Liver (tissue), 10 donors: ENCODE measurements at places on chromosomes 16 and 17. TPM values are rescaled to one million over a fixed set of nuclear protein-coding genes. Genes with fewer than 3 reads are reported as not detected.

The CALB2 gene
- not detected for total RNA-seq

The TBC1D3B gene
- 0.42 TPM for total RNA-seq

The SULT1A1 gene
- 94.5 TPM for total RNA-seq

The GPRC5B gene
- total RNA-seq = 3.8 TPM

The TADA2A gene
- 10.7 TPM for total RNA-seq

The USB1 gene
- 40.7 TPM for total RNA-seq

The CACNA1H gene
- 8.5 TPM for total RNA-seq

The NGFR gene
- total RNA-seq = 10.7 TPM

The ARL4D gene
- 15.3 TPM for total RNA-seq

The ZG16 gene
- total RNA-seq = 2.7 TPM

The OR4D1 gene
- not detected for total RNA-seq

DNA sequence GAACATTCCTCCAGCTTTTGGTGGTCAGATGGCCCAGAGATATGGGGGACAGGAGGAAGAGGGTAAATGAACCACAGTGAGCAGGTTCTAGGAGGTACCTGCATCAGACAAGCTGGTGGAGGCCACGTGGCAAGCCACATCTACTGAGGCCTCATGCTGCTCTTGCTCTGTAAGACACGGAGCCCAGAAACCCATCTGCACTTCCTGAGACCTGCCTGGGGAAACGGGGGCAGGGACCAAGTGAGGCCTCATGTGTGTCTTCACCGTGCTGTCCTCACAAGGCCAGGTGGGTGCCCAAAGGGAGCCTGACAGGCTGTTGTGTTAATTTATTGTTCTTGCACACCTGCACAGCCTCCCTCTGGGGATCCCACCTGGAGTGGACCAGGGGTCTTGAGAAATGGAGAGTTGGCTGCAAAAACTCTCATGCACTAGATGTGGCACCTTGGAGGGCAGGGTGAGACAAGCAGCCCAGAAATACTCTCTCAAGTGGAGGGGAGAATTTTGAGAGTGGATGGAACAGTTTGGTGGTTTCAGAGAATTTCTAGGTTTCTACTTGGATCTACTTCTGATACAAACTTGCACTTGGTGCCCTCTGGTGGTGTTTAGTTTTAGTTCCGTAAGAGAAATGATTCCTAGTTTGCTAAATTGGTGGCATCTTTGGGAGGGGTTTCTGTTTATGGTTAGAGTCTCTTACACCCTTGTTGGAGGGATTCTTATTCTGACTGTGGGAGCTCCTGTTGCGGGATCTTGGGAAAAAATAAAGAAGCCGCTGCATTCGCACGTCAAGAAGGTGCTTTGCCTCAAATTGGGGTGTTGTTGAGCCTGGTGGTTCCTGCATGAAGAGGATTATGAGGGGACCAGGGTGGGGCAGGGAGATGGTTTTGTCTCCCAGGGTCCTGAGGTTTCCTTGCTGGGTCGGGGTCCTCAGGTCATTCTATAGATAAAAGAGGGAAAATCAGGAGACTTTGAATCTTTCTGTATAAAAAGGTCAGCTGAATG, 47.5 kb downstream of the SLC6A2 start:
- no peak overlapping the region for H3K4me3 ChIP-seq
- no peak for DNase-seq
- no peaks in the 10 kb centered on the region for H3K36me3 ChIP-seq
- H3K27ac ChIP-seq = no peak overlapping the region
- H3K4me1 ChIP-seq = no peaks in the 10 kb centered on the region
- H3K27me3 ChIP-seq = no peaks in the 10 kb centered on the region

- H3K36me3 ChIP-seq = no peaks in the 10 kb centered on the region
- peaks cover 2% of the 10 kb centered on the region for H3K27me3 ChIP-seq
- DNase-seq = no peak
- peak overlapping the region; percentile 21 for H3K4me3 ChIP-seq
- H3K4me1 ChIP-seq = peaks cover 5% of the 10 kb centered on the region
These were observed 837 bp upstream of the PRDM7 start for GRCh38 chr16:90077757-90078578.

GRCh38 chr17:75844530-75845057, 390 bp upstream of the UNC13D start:
- peaks cover 4% of the 10 kb centered on the region for H3K4me1 ChIP-seq
- peak; percentile 77 for DNase-seq
- H3K36me3 ChIP-seq = peaks cover 32% of the 10 kb centered on the region
- H3K4me3 ChIP-seq = peak overlapping the region; percentile 39
- H3K27me3 ChIP-seq = no peaks in the 10 kb centered on the region

DNA sequence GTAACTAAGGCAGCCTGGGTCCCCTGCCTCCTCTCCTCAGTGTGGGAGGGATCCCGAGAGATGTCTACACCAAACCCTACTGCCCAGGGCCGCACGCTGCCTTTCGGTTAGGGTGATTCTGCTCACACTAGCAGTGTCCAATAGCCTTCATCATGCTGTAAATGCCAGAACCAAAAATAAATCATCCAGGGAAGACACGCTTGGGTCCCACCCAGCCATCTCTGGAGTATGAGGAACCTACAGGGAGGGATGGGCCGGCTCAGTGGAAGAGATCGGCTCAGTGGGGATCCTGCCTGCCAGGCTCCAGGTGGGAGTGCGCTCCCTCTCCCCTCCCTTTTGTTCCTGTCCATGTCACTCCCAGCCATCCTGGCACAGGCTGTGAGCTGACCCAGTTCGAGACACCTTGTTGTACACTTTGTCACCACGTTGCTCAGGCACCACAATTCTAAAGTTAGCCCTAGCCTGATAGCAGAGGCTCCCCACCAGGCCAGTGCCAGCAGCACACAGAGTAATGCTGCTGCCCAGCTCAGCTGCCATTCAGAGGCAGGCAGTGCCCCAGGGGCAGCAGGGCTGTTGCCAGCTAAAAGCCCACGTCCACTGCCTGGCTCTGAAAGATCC, 24.5 kb downstream of the PEMT start:
- no peak for DNase-seq
- no peak overlapping the region for H3K4me3 ChIP-seq
- peaks cover 83% of the 10 kb centered on the region for H3K4me1 ChIP-seq
- H3K27me3 ChIP-seq = no peaks in the 10 kb centered on the region

GRCh38 chr16:10976634-10977033, 32.3 kb downstream of the CLEC16A start:
- H3K27me3 ChIP-seq = no peaks in the 10 kb centered on the region
- H3K4me3 ChIP-seq = no peak overlapping the region
- H3K4me1 ChIP-seq = peaks cover 9% of the 10 kb centered on the region
- H3K27ac ChIP-seq = no peak overlapping the region
- H3K36me3 ChIP-seq = peaks cover 8% of the 10 kb centered on the region

- H3K4me3 ChIP-seq = no peak overlapping the region
- DNase-seq = no peak
- H3K27me3 ChIP-seq = no peaks in the 10 kb centered on the region
- H3K4me1 ChIP-seq = no peaks in the 10 kb centered on the region
These were observed 36.7 kb upstream of the CAPN15 start for GRCh38 chr16:490768-491167.

GRCh38 chr16:23434380-23434779, 18.6 kb downstream of the COG7 start:
- peak; percentile 34 for DNase-seq
- no peak overlapping the region for H3K4me3 ChIP-seq
- H3K27ac ChIP-seq = no peak overlapping the region
- peaks cover 20% of the 10 kb centered on the region for H3K36me3 ChIP-seq

DNA sequence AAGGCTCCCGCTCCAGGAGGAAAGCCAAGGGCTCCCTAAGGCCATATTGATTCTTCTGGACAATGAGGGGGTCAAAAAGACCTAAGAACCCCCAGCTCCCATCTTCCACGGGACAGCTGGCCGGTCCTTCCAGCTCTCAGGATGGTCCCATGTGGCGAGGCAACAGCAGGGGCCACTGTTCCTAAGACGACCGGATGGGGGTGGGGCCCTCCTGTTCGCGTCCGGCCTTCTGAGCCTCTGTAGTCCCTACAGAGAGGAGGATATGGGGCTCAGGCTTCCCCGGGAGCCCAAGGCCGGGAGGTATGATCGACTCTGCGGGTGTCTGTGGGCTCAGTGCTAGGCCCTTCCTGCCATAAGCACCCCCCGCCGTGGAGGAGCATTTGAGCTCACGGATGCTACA, 6.0 kb upstream of the DCXR start:
- H3K4me1 ChIP-seq = peaks cover 57% of the 10 kb centered on the region
- H3K36me3 ChIP-seq = peaks cover 8% of the 10 kb centered on the region
- no peak overlapping the region for H3K4me3 ChIP-seq
- no peaks in the 10 kb centered on the region for H3K27me3 ChIP-seq

DNA sequence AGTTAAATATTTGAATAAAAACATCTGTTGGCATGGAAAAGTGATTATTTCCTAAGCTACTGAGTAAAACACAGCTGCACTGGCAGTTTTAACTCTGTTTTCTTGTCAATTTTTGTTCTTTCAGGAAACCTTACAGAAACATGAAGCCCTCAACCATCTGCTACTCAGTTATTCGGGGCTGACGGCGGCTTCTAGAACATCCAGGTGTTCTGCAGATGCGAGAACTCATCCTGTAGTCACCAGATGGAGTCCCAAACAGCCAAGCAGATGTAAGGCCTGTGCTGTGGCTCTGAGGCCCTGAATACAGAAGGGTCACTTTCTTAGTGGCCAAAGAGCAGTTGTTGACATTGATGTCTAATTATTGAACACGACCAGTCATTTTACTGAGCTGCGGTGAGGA, 15.5 kb downstream of the ARSG start:
- H3K4me1 ChIP-seq = no peaks in the 10 kb centered on the region
- H3K27me3 ChIP-seq = no peaks in the 10 kb centered on the region
- H3K36me3 ChIP-seq = no peaks in the 10 kb centered on the region
- no peak overlapping the region for H3K4me3 ChIP-seq
- DNase-seq = no peak
- H3K27ac ChIP-seq = no peak overlapping the region

DNA sequence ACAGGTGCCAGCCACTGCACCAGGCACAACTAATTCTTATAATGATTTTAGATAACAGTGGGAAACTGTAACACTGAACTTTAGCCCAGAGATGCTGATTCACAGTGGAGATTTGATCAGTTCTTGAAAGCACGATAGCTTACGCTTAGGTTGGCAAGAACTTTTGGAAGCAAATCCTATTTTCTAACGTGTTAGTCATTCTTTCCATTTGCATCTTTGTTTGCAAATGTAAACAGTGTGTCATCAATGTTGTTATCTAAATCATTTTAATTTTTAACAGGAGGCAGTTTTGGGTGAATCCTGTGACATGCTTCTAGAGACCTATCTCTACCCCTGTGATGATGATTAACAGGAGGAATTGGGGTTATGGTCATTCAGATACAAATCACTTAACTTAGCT, 35.7 kb upstream of the GNA13 start:
- DNase-seq = no peak
- no peaks in the 10 kb centered on the region for H3K27me3 ChIP-seq
- no peaks in the 10 kb centered on the region for H3K36me3 ChIP-seq
- H3K4me3 ChIP-seq = no peak overlapping the region
- H3K27ac ChIP-seq = no peak overlapping the region

DNA sequence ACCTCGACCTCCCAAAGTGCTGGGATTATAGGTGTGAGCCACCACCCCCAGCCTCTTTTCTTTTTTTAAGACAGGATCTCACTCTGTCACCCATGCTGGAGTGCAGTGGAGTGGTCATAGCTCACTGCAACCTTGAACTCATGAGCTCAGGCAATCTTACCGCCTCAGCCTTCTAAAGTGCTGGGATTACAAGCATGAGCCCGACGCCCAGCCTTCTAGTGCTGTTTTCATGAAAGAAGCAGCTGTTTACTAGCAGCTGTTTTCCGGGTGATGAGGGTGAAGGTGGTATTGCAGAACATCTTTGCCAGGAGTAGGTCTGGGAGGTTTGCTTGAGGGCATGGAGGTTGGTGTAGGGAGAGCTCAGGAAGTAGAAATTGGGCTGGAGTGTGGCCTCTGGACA, 2.0 kb downstream of the ADCY7 start:
- H3K4me3 ChIP-seq = no peak overlapping the region
- H3K27ac ChIP-seq = no peak overlapping the region
- H3K4me1 ChIP-seq = no peaks in the 10 kb centered on the region
- DNase-seq = no peak

- DNase-seq = no peak
- no peaks in the 10 kb centered on the region for H3K27me3 ChIP-seq
These were observed 10.9 kb upstream of the ZFP90 start for GRCh38 chr16:68528233-68528632.

DNA sequence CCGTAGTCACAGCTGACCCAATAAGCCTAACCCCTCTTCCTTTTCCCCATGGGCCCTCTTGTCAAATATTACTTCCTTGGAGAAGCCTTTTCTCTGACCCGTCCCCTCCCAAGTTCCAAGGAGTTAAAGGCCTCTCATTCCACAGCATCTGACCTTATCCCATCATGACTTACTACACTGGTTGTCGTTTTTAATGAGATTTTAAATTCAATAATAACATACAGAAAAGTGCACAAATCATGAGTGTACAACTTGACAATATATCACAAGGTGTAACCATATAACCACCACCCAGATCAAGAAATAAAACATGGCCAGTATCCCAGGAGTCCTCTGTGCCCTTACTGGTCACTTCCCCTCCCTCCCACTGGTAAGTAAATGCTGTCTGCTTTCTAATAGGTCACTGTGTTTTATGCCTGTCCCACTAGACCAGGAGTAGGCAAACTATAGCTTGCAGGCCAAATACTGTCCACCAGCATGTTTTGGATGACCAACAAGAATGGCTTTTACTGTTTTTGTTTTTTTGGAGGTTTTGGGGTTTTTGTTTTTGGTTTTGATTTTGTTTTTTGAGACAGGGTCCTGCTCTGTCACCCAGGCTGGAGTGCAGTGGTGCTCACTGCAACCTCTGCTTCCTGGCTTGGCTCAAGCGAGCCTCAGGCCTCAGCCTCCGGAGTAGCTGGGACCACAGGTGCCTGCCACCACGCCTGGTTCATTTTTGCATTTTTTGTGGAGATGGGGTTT, 1.2 kb upstream of the FDXR start:
- DNase-seq = no peak
- no peaks in the 10 kb centered on the region for H3K27me3 ChIP-seq
- peak overlapping the region; percentile 79 for H3K27ac ChIP-seq
- H3K4me3 ChIP-seq = peak overlapping the region; percentile 86

- no peak overlapping the region for H3K4me3 ChIP-seq
- no peaks in the 10 kb centered on the region for H3K36me3 ChIP-seq
- no peaks in the 10 kb centered on the region for H3K4me1 ChIP-seq
- H3K27me3 ChIP-seq = no peaks in the 10 kb centered on the region
- DNase-seq = no peak
- H3K27ac ChIP-seq = no peak overlapping the region
These were observed 185.2 kb downstream of the SOX9 start for GRCh38 chr17:72306037-72306436.
